Naive thymus-derived CD4-positive, alpha-beta T cell (primary cell): ENCODE measurements at places on chromosomes 7 and 10. TPM values are rescaled to one million over a fixed set of nuclear protein-coding genes. Genes with fewer than 3 reads are reported as not detected.

- no peak overlapping the region for H3K4me3 ChIP-seq
- DNase-seq: no peak
- no peaks in the 10 kb centered on the region for H3K27me3 ChIP-seq
- no peaks in the 10 kb centered on the region for H3K4me1 ChIP-seq
Observed at GRCh38 chr7:20013536-20013935, 203.6 kb downstream of the MACC1 start.

DNA sequence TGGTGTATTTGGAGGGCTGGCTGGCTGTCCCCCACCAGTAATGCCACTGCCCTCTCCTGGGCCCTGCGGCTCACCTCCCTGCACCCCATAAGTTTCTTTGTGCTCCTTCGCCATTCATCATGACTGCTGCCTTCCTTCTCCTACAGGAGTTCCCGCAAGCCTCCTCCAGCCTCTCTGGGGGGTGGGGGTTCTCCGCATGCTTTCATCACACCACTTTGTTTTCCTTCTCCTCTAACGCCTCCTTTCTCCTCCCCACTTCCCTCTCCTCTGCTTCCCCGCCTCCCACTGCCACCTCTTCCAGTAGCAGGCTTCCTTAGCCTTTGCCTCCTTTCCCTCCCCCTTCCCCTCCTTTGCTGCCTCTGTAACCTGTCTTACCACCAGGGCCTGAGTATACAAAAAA, 58.1 kb downstream of the PAX2 start:
- no peaks in the 10 kb centered on the region for H3K36me3 ChIP-seq
- H3K27me3 ChIP-seq: no peaks in the 10 kb centered on the region
- H3K27ac ChIP-seq: no peak overlapping the region
- no peaks in the 10 kb centered on the region for H3K4me1 ChIP-seq
- no peak for DNase-seq

DNA sequence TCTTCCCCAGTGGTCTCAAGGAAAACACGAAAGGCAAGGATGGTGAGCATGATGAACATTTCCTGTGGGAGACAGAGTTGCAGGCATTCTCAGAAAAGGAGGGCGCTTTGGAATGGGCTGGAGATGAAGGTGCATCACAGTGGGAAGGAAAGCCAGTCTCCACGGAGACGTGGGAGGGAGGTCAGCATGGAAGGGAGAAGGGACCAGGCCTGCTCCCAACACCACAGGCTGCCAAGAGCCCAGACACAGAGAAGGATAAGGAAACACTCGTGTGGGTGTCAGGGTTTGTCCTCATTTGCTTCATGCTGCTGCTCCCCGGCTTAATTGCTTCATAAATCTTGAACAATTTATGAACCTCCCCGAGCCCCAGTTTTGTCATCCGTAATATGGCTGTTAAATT, 231.5 kb upstream of the ZNF32 start:
- H3K4me3 ChIP-seq: no peak overlapping the region
- H3K36me3 ChIP-seq: no peaks in the 10 kb centered on the region
- H3K27ac ChIP-seq: no peak overlapping the region
- no peak for DNase-seq
- no peaks in the 10 kb centered on the region for H3K4me1 ChIP-seq

- H3K27me3 ChIP-seq: no peaks in the 10 kb centered on the region
- no peaks in the 10 kb centered on the region for H3K4me1 ChIP-seq
- DNase-seq: no peak
- H3K27ac ChIP-seq: no peak overlapping the region
- no peak overlapping the region for H3K4me3 ChIP-seq
Observed at GRCh38 chr7:42756841-42757240, 155.0 kb downstream of the C7orf25 start.

The PTER gene
- 11.0 and 12.9 TPM in 2 replicates for total RNA-seq

DNA sequence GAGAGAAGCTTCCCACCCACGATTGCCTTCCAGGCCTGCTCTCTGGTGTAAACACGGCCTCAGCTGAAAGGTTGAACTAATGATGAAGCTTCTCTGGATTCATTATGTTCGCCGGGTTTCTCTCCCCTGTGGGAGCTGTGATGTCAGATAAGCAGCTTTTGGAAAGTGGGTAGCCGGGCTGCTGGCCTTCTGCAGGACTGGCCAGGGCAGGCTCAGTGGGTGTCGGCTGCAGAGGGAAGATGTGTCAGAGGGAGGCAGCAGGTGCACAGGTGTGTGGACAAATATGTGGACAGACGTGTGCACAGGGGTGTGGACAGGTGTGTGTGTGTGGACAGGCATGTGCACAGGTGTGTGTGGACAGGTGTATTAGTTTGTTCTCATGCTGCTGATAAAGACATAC, 28.5 kb upstream of the PSMG3 start:
- no peaks in the 10 kb centered on the region for H3K4me1 ChIP-seq
- H3K27ac ChIP-seq: no peak overlapping the region
- no peaks in the 10 kb centered on the region for H3K36me3 ChIP-seq
- no peaks in the 10 kb centered on the region for H3K27me3 ChIP-seq

The TMEM196 gene
- total RNA-seq: not detected

DNA sequence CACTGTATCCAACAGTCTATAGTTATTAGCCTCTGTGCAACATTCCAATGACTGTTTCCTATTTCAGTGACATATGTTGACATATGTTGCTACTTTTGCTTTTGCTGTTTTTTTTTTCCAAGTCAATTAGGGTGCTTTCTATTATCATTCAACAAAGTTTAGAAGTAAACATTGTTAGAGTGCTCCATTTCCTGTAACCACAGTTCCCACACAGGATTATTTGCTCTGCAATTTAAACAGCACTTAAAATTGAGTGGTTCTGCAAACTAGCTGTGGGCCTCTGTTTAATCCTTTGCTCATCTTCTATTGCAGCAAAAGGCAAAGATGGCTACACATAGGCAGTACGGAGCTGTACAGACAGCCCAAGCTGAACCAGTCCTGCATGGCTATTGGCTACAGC, 46.5 kb upstream of the PTN start:
- H3K27me3 ChIP-seq: no peaks in the 10 kb centered on the region
- no peak for DNase-seq
- H3K27ac ChIP-seq: no peak overlapping the region
- H3K36me3 ChIP-seq: no peaks in the 10 kb centered on the region
- no peak overlapping the region for H3K4me3 ChIP-seq

GRCh38 chr10:46266306-46266985, 20.4 kb upstream of the ANTXRL start:
- peak overlapping the region; percentile 86 for H3K27ac ChIP-seq
- no peak overlapping the region for H3K4me3 ChIP-seq
- peaks cover 29% of the 10 kb centered on the region for H3K4me1 ChIP-seq

DNA sequence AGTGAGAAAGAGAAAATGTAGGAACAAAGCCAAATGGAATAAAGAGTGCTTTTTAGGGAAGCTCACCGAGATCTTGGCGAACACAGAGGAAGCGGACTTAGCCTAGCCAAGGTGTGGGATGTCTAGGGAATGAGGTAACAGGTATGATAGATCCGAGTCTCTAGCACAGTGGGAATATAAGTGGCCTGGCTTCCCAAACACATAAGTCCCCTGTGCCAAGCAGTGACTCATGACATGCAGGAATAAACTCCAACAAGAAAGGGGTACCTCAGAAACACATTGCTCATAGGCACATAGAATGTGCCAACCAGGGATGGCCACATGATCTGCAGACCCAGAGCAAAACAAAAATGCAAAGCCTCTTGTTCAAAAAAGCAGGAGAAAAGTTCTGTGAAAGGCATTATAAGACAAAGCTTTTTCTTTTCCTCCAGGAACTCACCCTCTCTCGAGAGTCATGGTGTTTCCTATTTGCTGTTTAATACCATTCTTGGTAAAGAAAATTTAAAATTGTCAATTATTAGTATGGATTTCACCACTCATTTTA, 542.5 kb downstream of the GATA3 start:
- H3K36me3 ChIP-seq: no peaks in the 10 kb centered on the region
- no peaks in the 10 kb centered on the region for H3K4me1 ChIP-seq
- H3K27me3 ChIP-seq: no peaks in the 10 kb centered on the region
- H3K27ac ChIP-seq: no peak overlapping the region
